Dorsolateral prefrontal cortex (tissue), 122 donors: ENCODE measurements at places on chromosomes 13 and 19. TPM values are rescaled to one million over a fixed set of nuclear protein-coding genes. Genes with fewer than 3 reads are reported as not detected.

DNA sequence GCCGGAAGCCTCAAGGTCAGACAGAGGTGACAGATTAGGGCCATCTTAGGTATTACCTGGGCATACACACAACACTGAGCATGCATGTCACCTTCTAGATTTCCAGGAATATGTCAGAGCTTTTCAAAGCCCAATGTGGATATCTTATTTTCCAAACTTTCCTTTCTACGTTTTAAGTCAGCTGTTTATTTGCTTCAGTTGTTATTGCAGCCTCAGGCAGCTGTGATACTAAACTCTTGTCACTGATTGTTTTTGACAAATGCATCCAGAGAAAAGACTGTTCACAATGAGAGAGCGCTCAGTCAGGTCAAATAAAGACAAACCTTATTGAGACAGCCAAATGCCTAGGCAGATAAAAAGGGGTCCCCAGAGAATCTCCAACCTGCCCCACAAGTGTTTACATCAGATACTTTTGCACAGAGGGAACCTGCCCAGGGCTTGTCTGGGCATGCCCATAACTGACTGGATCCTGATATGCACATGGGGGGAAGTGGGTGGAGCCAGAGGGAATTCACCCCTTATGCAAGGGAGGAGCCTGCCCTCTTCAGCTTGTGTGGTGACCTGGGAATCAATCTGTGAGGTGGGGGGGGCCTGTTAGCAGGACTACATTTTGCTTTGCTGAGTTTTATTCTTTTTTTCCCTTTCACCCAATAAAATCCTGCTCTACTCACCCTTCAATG lies 28.5 kb downstream of the MED4 start:
- no peak for DNase-seq

- peak; percentile 78 for DNase-seq
Measured at GRCh38 chr19:49442771-49443365, 1.5 kb upstream of the SLC17A7 start.

Gene CACNG6
- total RNA-seq, result 0.64 TPM

DNA sequence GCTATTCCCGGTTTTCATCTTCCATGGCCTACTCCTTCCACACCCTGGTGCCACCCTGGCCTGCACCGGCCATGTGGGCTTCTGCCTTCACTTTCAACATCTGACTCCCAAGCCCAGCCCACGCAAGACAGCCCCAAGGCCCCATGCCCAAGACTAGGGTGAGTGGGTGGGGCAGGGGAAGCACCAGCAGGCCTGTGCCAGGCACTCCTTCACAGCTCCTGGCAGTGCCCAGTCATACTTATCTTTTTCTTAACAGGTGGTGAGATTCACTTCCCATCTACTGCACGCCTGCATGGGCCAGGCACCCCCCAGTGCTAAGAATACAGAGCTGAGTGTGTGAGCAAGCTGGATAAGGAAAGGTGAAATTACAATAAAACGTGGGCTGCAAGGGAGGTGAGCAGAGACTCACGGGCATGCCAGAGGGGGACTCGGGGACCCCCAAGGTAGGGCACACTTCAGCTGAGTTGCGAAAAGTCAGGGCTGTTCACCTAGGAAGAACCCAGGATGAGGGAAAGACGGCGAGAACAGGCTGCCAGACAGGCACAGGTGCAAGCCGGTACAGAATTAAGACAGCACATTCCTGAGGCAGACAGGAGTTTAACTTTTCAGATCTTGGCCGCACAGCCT lies 55.7 kb downstream of the COL4A1 start:
- no peak for DNase-seq

Gene SIGLEC9
- 2.8 TPM for total RNA-seq

DNA sequence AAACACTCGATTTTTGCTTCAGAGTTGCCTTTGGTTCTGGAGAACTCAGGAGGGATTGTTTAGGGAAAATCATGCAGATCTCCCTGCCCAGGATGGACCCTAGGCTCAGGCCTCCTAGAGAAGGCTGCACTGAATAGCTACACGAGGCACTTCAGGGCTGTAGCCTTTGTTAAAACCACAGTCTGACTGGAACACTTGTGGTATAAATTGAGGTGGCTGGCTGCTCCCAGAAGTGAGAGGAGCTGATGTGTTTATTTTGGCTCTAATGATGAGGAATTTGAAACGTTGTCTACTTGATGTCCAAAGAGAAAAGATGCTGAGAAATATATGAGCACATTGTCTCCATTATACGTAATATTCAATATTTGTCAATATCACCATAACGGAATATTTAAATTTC lies 762.1 kb upstream of the ARGLU1 start:
- DNase-seq, result no peak

Gene CEACAM19
- 11.9 TPM for total RNA-seq

DNA sequence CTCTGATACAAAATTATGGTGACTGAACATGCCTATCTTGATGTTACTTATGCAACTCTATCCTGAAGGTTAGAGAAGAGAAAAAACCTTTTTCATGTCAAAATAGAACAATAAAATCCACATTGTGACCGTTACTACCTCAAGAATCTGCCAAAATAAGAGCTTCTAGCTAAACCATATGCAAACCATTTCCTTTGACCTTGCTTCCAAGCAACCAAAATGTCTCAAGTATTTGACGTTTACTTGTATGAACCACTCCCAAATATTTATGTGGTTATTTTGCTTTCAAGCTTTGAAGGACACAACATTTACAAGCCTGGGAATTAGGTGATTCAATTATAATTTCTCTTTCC lies 13.9 kb downstream of the FOXO1 start:
- DNase-seq, result no peak

Gene KLK10
- total RNA-seq, result not detected

DNA sequence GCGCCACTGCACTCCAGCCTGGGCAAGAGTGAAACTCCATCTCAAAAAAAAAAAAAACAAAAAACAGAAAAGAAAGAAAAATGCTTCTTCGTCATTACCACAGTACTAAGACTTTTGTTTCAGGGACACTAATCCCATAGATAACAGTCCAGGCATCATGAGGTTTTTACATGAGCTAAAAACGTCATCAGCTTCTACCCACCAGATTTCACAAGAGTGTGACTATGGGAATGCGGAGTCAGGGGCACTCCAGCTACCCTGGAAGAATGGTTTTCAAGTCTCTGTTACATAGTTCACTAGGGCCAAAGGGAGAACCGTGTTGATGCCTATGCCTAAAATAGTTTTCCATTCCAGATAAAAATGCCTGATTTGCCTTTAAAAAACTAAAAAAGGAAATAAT lies 33.2 kb downstream of the RAB20 start:
- no peak for DNase-seq

DNA sequence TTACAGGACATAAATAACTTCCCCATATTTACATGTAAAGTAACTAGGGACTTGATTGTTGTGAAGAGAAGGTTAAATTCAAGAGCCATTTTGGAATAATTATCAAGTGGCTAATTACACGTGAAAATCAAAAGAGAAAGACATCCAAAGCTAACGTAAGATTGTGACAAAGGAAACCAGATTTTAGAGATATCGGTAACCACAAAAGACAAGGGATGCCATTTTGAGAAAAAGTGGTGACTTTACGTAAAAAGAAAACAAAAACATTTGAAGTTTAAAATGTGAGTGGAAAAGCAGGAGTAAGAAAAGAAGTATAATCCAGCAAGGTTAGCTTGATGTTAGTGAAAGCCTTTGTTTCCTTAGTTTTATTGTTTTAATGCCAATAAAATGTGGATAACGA lies 10.9 kb upstream of the VWA8 start:
- DNase-seq, result no peak

Gene TNFRSF19
- 3.0 TPM for total RNA-seq

GRCh38 chr19:1417145-1417544 lies 9.8 kb downstream of the DAZAP1 start:
- DNase-seq, result no peak
